ENCODE measurements at places on chromosomes 12 and 14.

- no peak for DNase-seq
Observed at GRCh38 chr14:58805057-58805456, 167.3 kb downstream of the DACT1 start.

DNA sequence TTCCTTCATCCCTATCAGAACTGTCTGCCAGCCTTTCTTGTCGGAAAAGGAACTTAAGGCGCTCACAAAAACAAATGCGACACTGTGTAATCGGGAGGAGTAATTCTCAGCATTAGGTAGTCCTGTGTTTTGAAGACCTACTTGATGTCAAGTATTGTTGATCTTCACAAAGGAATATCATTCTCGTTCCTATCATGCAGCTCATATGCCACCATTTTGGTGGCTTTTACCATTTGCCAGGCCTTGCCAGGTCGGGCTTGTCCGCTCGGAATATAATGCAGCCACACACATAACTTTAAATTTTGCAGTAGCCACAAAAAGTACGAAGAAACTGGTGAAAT is 903 bp upstream of the PPP4R3A start:
- no peak for DNase-seq

GRCh38 chr12:91562476-91562875 is 379.9 kb upstream of the DCN start:
- DNase-seq: peak; percentile 15

DNA sequence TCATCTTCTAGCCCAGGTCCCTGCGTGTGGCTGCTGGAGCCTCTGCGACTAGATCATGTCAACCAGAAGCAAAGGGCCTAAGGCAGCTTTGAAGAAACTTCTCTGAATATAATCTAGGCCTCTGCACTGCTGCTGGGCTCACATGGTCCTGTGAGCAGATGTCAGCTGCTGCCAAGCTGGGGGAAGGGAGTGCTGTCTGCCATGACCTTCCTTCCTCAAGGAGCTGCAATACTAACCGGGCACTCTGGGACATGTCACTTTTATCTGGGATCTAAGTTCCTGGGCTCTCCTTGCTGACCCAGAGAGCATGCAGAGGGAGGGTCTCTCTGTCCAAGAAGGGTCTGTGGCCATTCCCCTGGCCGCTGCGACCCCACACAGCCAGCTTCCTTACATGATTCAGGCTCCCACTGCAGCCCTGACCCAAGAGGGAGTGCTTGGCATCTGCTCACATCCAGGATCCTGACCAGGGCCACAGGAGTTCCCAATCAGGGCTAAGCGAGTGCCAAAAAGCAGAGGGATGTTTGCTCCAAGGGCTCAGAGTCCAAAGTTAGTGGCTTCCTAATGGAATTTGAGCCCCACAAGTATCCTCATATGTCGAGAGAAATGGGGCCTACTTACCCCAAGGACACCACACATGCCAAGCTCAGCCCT is 74.0 kb downstream of the PLEKHG3 start:
- DNase-seq: no peak

GRCh38 chr12:106583242-106584103 is 669 bp downstream of the RFX4 start:
- no peak for DNase-seq

GRCh38 chr12:48881686-48882314 is 16.1 kb upstream of the RND1 start:
- no peak for DNase-seq

- DNase-seq: no peak
Observed at GRCh38 chr12:123657211-123657610, 13.7 kb upstream of the TCTN2 start.

DNA sequence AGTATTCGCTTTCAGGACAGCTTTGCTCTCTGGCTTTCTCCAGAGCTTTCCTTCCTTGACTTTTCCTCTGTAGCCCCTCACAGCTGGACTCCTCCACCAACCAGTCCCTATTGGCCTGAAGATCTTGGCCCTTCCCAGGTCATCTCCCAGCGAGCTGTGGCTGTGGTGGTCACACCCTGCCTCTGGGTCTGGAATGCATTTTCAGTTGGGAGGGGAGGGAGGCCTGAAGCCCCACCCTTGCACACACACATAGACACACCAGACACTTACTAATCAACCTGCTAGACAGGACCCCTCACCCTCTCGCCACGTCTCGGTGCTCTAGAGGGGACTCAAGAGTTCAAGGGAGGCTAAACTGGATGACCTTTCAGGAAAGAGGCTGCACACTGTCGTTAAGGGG is 13.9 kb downstream of the JDP2 start:
- DNase-seq: no peak

GRCh38 chr12:125453751-125454150 is 388.5 kb downstream of the AACS start:
- no peak for DNase-seq

- no peak for DNase-seq
Observed at GRCh38 chr12:94123127-94123526, 25.2 kb upstream of the PLXNC1 start.

DNA sequence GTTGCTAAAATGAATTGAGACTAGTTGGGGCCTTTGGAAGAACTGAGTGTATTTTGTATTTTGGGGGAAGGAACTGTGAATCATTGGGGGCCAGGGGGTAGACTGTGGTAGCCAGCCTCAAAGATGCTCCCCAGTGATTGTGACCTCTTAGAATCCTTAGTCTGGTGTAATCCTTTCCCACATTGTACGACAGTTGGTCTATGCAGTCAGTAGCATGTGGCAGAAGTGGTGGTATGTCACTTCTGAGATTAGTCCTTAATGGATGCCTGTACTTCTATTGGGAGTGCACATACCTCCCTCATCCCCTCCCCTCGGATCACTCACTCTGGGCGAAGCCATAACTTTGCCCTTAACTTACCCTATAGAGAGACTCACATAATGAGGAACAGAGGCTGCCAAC is 48.0 kb downstream of the USP15 start:
- no peak for DNase-seq

DNA sequence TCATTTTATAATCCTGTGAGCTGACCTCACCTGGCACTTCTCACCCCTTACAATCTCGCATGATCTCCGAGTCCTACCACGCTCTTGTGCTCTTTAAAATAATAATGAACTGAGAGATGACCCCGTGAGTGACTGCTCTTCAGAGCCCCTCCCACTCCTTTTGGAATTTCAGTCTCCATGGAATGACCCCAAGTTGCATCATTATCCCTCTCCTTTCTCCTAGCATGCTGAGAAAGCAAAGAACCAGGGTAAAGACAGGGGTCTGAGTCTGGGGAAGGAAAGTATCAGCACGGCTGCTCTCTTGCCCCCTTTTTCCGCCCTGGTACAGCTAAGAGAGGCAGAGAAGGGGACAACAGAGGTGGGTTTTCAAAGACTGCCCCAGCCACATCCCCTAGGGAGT is 178.3 kb upstream of the PLEKHA5 start:
- no peak for DNase-seq

DNA sequence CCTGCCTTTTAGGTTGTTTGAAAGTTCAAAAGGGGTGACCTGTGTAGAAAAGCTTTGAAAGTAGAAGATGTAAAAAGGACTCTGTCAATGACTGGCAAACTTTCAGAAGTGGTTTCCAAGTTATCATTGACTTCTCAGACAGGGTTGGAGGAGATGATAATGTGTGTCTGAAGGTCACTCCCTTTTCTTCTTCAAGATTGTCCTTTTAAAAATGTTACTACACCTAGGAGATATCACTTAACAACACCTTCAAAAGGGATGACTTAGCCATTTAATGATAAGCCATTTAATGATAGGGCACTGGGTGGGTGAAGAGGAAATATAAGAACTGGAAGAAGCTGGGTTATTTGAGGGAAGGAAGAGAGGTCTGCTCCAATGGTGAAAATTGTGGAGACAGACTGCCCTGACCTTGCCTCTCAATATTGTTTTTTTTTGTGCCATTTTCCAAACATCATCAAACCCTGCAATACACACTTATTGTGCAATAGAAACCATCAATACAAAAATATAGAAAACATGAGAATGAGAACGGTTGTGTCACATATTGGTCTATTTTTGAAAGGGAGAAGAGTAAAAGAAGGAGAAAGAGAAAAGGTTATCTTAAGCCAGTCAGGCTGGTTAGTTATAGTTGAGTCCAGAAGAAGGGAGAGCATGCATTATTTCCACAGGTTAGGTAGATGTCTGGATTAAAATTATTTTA is 38.8 kb downstream of the BEST3 start:
- DNase-seq: no peak

GRCh38 chr14:104864267-104865080 is 594 bp upstream of the CEP170B start:
- no peak for DNase-seq

GRCh38 chr14:95701846-95702221 is 12.1 kb downstream of the TCL1A start:
- no peak for DNase-seq

DNA sequence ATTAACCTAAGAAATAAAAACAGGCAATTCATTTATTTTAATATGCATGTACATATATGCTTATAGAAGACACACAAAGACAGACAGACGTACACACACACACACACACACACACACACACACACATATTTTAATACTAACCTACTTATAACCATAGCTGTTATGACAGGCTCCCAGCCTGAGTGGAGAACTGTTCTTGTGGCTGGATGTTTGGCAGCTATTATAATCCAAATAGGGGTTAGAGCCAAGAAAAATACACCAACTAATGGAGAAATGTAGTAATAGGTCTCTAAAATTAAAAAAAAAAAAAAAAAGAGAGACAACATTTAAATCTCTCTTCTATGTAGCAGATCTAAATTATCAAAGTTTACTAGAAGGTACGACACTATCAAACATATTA is 91.8 kb downstream of the SLC41A2 start:
- no peak for DNase-seq

GRCh38 chr12:93743999-93744689 is 67.0 kb downstream of the CRADD start:
- no peak for DNase-seq

- DNase-seq: no peak
Observed at GRCh38 chr14:50012644-50013043, 103.7 kb downstream of the VCPKMT start.

DNA sequence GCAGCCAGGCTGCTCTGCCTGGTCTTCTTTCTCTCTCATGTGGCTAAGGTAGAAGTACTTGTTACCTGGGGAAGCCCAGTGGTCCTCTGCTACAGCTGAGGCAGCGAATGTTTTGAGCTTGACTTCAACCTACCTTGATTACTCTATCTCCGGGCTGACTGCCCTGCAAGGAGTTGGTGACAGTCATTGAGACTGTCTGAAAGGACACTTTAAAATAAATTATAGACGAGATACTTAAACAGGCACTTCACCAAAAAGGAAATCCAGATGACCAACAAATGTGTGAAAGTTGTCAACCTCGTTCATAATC is 474 bp upstream of the CIT start:
- no peak for DNase-seq

DNA sequence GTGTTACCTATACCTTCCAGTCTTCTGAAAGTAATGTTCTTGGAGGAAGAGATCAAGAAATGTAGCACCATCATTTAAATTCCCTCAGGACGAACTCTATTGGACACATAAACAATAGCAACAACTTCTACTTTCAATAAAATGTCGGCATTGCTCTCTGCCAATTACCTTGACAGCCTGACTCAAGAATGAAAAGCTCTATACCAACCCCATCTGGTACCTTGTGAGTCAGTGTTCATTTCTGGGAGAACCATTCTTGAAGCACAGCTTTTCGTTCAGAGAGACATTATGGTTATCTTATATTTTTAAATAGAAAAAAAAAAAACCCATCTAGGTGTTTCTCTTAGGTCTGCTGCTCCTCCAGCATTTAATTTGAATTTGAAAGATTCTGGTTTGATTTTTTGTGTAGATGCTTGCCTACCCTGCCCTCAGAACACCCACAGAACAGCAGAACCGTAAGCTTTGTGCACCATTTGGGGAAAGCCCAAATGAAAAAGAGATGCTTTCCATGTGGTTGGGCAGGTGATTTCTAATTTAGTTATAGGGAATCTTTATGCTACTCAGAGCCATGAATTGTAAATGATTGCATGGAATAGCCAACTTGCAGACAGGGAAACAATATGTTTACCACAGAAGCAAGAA is 156.0 kb downstream of the SAMD4A start:
- no peak for DNase-seq

DNA sequence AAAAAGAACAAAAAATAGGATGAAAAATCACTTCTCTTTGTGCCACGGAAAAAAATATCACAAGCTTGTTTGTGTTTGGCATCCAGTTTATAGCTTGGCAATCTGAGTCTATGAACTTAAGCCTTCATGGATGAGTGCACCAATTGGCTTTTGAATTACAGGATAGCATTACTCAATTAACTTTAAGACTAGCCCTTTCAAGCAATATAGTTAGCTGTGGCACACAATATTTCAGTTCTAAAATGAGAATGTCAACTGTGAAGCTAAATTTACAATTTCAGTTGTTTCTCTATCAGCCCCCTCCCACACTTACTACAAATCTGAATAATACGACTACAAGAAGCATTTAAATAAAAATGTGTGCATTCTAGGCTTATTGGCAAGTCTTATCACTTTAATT is 8.3 kb downstream of the RERG start:
- no peak for DNase-seq

- no peak for DNase-seq
Observed at GRCh38 chr14:22897357-22897756, 14.3 kb downstream of the REM2 start.

DNA sequence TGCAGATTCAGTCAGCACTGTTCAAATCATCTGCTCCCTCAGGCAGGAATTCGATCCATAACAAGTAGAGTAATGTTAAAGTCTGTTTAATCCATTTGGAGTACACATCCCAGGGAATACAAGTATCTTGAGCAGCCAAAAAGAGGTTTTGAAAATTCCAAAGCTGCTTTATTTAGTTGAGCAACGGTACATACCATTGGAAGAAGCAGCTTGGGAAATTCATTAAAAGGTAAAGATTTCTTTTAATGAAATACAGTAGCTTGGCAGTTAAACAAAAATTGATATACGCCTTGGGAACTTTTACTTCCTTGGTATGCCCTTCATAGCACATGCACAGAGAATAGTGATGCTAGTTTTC is 153.8 kb downstream of the LRIG3 start:
- DNase-seq: no peak

GRCh38 chr12:108063192-108063591 is 65.9 kb upstream of the WSCD2 start:
- no peak for DNase-seq

- no peak for DNase-seq
Observed at GRCh38 chr12:28781671-28782652, 367.1 kb upstream of the FAR2 start.

- no peak for DNase-seq
Observed at GRCh38 chr12:41621291-41621690, 433.2 kb downstream of the PDZRN4 start.

DNA sequence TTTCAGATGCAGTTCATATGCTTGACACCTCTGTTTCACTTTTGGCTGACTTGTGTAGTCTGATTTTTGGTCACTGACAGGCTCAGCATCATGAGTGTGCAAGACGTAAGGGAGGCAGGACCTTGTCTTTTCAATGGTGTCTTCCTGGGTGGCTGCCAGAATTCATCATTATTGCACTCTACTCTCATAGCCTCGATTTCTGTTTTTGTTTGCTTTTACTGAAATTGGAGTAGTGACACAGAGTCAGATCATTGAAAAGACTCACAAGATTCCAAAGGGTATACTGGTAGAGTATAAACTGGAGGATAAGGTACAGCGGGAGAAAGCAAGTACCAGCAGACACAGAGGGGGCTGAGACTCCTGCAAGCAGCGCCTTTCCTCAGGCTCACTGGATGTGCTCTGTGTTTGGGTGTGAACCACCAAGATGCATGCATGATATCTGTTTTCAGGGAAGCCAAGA is 126.3 kb upstream of the FGD4 start:
- DNase-seq: no peak

GRCh38 chr12:46944088-46944487 is 118.3 kb upstream of the SLC38A4 start:
- no peak for DNase-seq

GRCh38 chr12:11981121-11981733 is 89.5 kb upstream of the BCL2L14 start:
- DNase-seq: peak; percentile 26

GRCh38 chr12:20128928-20129327 is 239.4 kb upstream of the PDE3A start:
- DNase-seq: no peak

Measured in stimulated activated CD4-positive, alpha-beta T cell treated with anti-CD3 and anti-CD28 coated beads, Interleukin-2, amount 100 ng/mL, for 4 hours (primary cell).